ENCODE measurements at places on chromosomes 6 and 20.

- no peak for DNase-seq
Observed at GRCh38 chr6:13101985-13102384, 226.4 kb downstream of the TBC1D7 start.

DNA sequence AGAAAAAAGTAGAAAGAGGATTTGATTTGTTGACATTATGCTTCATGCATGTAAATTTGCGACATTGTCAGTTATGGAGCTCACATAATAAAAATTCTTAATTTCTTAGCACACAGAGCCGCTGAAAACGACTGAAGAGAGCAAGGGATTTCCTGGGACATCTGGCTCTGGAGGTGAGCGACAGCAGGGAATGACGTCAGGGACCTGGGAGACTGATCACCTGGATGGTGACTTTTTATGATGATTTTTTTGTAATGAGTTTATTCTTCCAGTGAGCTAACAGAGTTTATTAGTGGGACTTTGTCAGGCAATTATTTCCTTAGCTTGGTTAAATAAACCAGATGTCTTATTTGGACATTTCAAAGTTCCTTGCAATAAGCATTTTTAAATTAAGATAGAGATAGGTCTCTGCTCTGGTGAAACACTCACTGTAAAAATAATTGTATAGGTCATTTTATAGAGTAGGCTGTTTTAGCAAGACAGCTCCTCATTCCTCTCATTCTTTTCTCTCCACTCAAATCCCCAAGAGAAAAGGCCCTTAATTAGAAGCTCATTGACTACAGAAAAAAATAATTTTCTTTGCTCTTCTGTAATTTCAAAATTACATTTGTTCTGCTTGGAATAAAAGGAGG is 19.4 kb downstream of the TMEM200A start:
- DNase-seq = no peak

- DNase-seq = no peak
Observed at GRCh38 chr6:155004017-155004416, 8.9 kb downstream of the TIAM2 start.

GRCh38 chr6:161353208-161353613 is 79.3 kb upstream of the AGPAT4 start:
- DNase-seq = peak; percentile 20

- DNase-seq = no peak
Observed at GRCh38 chr6:89414215-89414614, 2.1 kb upstream of the RRAGD start.

- DNase-seq = no peak
Observed at GRCh38 chr6:135992739-135993138, 141.2 kb downstream of the PDE7B start.

- DNase-seq = no peak
Observed at GRCh38 chr20:58239216-58239615, 10.8 kb upstream of the ANKRD60 start.

GRCh38 chr6:52513464-52513863 is 63.4 kb downstream of the TRAM2 start:
- no peak for DNase-seq

GRCh38 chr6:52931351-52931750 is 21.9 kb upstream of the GSTA3 start:
- no peak for DNase-seq

- DNase-seq = no peak
Observed at GRCh38 chr6:169046483-169047192, 207.0 kb downstream of the THBS2 start.

GRCh38 chr6:45021676-45022075 is 306.5 kb upstream of the RUNX2 start:
- DNase-seq = no peak

- DNase-seq = no peak
Observed at GRCh38 chr20:21767739-21768223, 62.3 kb downstream of the PAX1 start.

- DNase-seq = no peak
Observed at GRCh38 chr6:51529240-51529639, 558.2 kb downstream of the PKHD1 start.

DNA sequence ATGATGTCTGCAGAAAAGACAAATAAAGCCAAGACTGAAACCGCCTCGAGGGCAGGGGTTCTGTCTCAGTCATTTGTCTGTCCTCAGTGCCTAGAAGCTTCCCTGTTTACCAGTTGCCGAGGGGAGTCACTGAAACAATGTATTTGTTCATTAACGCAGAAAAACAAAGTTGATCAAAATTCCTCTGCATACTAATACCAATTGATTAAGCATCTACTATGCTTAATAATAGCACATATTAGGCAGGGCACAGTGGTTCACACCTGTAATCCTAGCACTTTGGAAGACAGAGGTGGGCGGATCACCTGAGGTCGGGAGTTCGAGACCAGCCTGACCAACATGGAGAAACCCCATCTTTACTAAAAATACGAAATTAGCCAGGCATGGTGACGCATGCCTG is 1.8 kb upstream of the FKBP5 start:
- DNase-seq = no peak

- DNase-seq = no peak
Observed at GRCh38 chr6:162055365-162055764, 672.2 kb downstream of the PRKN start.

DNA sequence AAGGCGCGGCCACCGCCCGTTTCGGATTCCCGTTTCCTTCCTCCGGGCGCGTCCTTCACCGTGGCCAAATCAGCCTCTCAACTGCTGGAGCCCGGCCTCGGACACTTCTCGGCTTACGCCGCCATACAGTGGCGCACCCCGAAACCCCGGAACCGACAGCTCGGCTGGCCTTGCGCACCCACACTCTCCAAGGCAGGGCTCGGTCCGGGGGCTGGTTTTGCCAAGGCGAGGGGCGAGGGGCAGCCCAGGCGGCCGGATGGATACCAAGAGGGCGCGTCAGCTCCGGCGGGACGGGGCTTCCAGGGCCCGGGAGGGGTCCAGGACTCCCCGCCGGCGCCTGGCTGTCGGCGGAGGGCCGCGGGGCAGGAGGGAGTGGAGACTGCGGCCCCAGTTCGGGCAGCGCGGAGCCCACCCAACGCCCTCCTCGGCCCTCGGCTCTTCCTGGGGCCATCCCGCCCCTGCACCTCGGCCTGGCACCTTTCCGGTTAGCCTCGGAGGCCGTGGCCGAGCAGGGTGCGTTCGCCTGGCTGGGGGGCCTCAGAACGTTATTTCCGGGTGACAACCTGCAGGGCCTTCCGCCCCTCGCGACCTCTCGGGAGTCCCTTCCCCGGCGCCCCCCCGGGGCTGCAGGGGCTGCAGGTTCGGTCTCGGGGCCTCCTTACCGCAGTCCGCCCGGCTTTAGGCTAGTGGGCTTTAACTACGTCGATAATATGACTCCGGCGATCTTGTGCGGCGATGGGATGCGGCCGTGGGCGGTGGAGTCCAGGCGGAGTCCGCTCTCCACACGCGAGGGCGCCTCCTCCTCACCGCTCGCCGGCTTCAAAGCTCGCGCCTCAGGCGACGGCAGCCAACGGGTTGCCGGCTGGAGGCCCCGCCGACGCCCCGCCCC is 697 bp upstream of the CEP43 start:
- DNase-seq = no peak

DNA sequence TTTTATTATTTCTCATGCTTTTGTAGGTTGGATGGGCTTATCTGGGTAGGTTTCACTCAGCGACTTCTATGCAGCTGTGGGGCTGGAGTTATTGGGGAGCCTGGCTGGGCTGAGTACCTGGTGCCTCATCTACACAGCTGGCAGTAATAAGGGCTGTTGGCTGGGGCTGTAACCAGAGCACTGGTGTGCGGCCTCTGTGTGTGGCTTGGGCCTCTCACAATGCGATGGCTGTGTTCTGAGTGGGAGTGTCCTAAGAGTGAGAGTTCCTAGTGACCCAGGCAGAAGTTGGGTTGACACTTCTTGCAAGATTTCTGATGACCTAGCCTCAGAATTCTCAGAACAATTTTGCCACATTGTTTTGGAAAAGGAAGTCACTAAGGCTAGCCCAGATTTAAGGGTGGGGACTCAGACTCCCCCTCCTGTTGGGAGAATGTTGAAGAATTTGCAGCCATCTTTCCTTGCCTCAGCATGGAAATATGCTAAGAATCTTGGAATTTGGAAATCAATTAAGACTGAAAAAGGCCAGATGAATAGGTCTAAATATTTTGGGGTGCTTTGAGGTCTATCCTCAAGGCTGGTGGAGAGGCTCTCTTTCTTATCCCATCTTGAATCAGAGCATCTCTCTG is 158.8 kb downstream of the SCP2D1 start:
- no peak for DNase-seq

GRCh38 chr6:7723041-7723447 is 2.9 kb upstream of the BMP6 start:
- peak; percentile 77 for DNase-seq

DNA sequence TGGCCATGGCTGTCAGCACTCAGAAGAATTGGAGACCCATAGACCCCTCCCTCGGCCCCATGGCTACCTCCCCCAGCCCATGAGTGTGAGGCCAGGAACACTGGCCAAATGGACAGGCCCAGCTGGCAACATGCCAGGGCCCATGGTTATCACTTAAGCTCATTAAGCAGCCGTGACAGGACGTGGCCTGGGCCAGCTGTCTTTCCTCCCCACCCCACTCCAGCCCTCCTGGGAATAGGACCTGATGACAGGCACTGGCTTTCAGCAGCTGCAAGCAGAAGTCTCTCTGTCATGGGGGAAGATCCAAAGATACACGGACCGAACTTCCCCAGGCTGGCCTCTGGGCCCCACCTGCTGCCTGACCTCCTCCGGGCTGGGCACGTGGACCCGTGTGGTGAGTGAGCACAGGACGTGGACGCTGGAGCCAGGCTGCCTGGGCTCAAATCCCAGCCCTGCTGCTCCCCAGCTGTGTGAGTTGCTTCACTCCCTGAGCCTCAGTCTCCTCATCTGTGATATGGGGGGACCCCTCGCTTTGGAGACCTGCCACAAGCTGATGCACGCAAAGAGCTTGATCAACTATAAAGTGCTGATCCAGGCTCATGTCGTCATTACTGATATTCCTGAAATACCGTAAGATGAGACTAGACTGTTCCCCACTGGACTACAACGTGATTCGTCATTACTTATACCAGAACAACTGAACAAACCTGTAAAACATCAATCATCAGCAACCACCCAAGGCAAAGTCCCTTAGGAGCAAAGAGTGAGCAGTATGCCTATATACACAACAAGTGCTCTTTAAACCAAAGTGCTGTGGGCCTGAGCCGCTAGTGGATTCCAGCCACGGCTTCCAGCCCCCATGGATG is 22.0 kb upstream of the VSTM2L start:
- no peak for DNase-seq

GRCh38 chr6:139736325-139736906 is 362.0 kb upstream of the CITED2 start:
- no peak for DNase-seq

DNA sequence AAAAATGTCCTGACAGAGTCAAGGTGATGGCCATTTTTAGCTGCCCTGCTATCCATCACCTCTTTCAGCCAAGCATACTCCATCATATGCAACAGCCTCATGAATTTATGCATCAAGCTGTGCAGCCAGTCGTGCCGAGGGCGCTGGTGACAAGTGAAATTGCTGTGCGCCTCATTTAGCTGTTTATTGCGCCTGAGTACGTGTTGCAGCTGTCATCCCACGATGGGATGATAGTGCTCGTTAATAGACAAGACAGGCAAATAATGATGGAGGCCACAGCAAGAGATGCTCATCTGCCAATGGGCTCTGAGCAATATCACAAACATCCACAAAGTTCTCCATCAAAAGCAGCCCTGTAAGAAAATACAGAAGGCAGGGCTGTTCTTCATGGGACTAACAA is 562.3 kb upstream of the POU3F2 start:
- DNase-seq = peak; percentile 59

Measured in NCI-H748 treated with DMSO at 0.1 percent for 48 hours (cell line).